NCI-H1436 (cell line): ENCODE measurements at places on chromosomes 2 and 18.

- no peak for DNase-seq
Observed at GRCh38 chr2:46336283-46336959, 39.2 kb downstream of the EPAS1 start.

DNA sequence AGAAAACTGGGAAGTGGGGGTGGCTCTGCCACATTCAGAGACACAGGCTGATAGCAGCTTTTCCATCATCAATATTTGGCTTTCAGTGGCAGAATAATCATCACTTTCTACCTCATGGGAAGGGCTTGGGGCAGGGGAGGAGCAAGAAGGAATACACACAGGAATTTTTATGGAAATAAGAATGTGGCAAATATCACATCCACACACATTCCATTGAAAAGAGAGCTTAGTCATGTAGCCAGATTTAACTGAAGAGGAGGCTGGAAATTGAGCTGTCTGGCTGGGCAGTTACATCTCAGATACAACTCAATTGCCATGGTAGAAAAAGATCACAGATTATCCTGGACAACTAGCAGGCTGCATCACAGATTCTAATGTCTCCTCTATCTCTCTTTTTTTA lies 1474.0 kb upstream of the ACVR2A start:
- DNase-seq = no peak

- no peak for DNase-seq
Observed at GRCh38 chr2:226118471-226119429, 680.9 kb downstream of the IRS1 start.

GRCh38 chr2:227774895-227775842 lies 29.5 kb downstream of the SCYGR8 start:
- DNase-seq = no peak

- DNase-seq = no peak
Observed at GRCh38 chr2:232438091-232438490, 17.9 kb upstream of the ALPI start.

GRCh38 chr2:239539083-239539775 lies 138.4 kb upstream of the HDAC4 start:
- no peak for DNase-seq

DNA sequence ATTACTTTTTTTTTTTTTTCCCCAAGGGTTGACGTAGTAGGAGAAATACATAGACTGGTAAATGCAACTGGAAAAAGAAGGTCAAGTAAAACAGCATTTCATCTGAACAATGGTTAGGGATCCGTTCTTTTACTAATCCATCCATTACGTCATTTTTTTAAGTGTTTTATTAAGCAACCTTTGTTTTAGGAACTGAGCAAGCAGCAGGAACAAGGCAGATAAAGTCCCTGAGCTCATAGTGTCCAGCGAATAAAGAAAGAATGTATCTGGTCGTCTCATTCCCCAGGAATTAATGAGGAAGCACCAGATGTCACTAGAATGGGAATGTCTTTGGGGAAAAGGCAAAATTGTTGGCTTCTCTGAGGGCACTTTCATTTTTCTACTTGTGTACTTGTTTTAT lies 842.4 kb downstream of the TDRD15 start:
- no peak for DNase-seq

DNA sequence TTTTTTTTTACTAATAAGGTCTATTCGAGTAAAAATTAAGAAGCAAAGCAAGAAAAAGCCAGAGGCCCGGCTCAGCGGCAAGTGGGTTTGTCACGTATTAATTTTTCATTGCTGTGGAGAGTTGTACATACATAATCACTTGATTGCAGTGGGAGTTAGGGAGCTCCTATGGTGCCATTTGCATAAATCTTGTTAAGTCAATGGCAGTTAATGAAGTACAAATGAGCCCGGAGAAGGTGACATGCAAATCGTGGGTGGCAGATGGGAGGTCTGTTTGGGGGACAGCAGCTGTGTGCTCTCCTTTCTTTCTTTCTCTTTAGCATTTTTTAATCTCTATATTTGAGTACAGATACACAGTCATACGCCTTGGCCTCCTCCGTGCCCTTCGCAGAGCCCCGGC lies 317.0 kb downstream of the AGAP1 start:
- DNase-seq = no peak

DNA sequence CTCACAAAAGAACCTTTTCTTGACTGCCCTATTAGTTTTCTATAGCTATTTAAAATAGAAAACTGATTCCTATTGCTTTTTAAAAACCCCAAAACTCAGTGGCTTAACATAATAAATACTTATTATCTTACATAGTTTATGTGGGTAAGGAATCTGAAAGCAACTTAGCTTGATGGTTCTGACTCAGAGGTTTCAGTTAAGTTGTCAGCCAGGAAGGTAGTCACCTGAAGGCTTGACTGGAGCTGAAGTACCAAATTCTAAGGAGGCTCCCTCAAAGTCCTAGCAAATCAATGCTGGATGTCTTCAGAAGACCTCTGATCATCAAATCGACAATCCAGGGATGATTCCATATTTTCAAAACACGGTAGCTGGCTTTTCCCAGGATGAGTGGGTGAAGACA lies 546.6 kb upstream of the CDH2 start:
- DNase-seq = no peak
